ENCODE measurements at places on chromosomes 7 and 10.
A peak's percentile ranks its signal among the peaks of the same experiment; 100 is the strongest.

DNA sequence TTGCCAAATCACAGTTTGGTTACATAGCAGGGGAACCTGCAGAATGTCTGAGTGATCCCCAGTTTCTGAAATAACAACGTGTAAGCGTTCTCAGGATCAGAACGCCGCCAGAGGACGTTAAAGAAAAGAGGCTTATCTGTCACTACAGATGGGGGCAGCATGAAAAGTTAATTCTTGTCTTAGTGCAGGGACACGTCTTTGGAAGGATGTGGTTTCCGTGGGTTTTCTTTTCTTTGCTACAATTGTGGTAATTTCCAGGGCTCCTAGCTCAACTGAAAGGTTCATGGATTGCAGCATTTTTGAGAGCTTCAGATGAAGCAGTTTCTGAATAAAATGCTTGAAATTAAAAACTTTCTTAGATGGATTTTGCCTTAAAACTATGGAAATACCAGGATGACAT, 106.6 kb downstream of the PRKCQ start:
- DNase-seq = no peak
- H3K4me3 ChIP-seq = no peak overlapping the region
- H3K27me3 ChIP-seq = no peaks in the 10 kb centered on the region
- no peaks in the 10 kb centered on the region for H3K36me3 ChIP-seq
- H3K27ac ChIP-seq = no peak overlapping the region

DNA sequence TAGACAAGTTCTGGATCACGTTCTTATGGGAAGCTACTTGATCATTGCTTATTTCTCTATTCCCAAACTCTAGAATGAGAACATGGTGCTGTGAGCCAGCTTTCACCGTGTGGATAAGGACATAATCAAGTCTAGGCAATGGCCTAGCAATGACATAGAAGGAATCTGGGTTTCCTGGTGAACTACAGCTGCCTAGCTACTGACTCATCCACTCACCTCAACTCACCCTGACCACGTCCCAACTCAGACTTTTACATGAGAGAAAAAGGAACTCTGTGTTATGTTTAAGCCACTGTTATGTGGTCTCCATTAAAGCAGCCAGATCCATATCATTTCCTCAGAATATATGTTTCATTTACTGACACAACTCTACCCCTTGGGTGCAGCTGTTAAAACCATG, 18.8 kb upstream of the MET start:
- H3K4me1 ChIP-seq = no peaks in the 10 kb centered on the region
- no peak overlapping the region for H3K4me3 ChIP-seq
- DNase-seq = no peak

DNA sequence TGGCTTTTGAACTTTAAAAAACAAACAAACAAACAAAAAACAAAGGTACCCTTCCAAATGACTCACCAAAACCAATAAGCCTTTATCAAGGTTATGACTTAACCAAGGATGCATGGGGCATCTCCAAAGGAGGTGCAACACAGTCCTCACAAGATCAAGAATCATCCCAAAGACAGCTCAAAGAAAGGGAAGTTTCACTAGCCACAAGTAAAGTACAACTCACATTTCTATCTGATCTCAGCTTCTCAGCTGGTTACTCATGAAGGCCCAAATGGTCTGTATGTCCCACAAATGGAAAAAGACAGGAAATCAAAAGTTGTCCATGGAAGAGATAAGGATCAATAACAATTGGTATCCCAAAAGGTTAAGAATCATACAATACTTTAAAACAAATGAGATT, 6.0 kb upstream of the MKLN1 start:
- H3K36me3 ChIP-seq = peaks cover 14% of the 10 kb centered on the region
- no peak overlapping the region for H3K27ac ChIP-seq
- peaks cover 5% of the 10 kb centered on the region for H3K4me1 ChIP-seq
- peaks cover 2% of the 10 kb centered on the region for H3K27me3 ChIP-seq
- DNase-seq = no peak

GRCh38 chr7:15248514-15248913, 313.3 kb downstream of the AGMO start:
- H3K27ac ChIP-seq = no peak overlapping the region
- DNase-seq = no peak
- H3K4me3 ChIP-seq = no peak overlapping the region
- H3K27me3 ChIP-seq = no peaks in the 10 kb centered on the region
- no peaks in the 10 kb centered on the region for H3K36me3 ChIP-seq
- H3K4me1 ChIP-seq = no peaks in the 10 kb centered on the region

DNA sequence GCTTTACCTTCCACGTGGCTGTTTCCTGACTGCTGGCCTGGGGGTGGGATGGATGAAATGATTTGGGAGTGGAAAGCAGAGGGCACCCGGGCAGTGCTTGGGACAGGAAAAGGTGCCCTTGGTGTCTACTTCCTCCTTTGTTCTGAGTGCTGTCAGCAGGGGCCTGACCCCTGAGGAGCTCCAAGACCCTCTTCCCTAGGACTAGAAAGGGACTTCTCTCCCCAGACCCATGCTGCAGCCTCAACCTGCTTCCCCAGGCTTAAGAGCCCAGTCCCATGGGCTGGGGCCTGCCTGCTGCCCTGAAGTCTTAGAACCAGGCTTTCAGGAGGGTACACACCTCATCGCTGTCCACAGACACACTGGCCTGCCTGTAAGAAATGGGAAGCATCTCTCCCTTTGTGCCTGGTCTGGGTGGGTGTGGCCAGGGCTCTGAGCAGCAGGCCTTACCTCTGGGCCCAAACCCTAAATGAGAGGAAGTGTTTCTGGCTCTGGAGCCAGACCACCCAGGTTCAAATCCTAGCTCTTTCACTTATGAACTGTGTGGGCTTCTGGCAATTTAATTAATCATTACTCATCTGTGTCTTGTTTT, 12.9 kb downstream of the CDH23 start:
- no peak for DNase-seq
- no peak overlapping the region for H3K27ac ChIP-seq
- peaks cover 9% of the 10 kb centered on the region for H3K36me3 ChIP-seq
- H3K27me3 ChIP-seq = no peaks in the 10 kb centered on the region

GRCh38 chr7:23004247-23004520, 9.7 kb downstream of the HYCC1 start:
- H3K27ac ChIP-seq = no peak overlapping the region
- no peaks in the 10 kb centered on the region for H3K36me3 ChIP-seq
- no peaks in the 10 kb centered on the region for H3K27me3 ChIP-seq

- H3K4me1 ChIP-seq = peaks cover 3% of the 10 kb centered on the region
- no peaks in the 10 kb centered on the region for H3K27me3 ChIP-seq
- H3K36me3 ChIP-seq = no peaks in the 10 kb centered on the region
- DNase-seq = no peak
- no peak overlapping the region for H3K27ac ChIP-seq
- H3K4me3 ChIP-seq = no peak overlapping the region
These were observed 173.4 kb upstream of the NRP1 start for GRCh38 chr10:33507662-33508425.

DNA sequence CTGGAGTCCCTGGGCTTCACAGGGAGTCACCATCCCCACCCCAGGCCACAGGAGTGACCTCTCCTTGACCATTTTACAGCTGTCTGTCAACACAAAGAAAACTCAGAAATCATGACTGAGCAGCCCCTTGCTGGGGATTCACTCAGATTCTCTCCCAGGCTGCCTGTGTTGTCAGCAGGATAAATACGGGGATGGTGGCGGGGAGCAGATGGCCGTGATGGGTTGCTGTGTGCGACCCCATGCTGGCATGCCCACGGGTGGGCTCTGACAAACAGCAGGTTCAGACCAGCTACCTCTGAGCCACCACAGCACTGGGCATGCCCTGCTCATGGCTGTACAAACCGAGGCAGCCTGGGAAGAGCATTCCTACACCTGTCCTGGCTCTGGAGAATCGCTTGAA, 136.1 kb downstream of the SLIT1 start:
- no peak overlapping the region for H3K27ac ChIP-seq
- peaks cover 8% of the 10 kb centered on the region for H3K36me3 ChIP-seq
- no peak for DNase-seq

DNA sequence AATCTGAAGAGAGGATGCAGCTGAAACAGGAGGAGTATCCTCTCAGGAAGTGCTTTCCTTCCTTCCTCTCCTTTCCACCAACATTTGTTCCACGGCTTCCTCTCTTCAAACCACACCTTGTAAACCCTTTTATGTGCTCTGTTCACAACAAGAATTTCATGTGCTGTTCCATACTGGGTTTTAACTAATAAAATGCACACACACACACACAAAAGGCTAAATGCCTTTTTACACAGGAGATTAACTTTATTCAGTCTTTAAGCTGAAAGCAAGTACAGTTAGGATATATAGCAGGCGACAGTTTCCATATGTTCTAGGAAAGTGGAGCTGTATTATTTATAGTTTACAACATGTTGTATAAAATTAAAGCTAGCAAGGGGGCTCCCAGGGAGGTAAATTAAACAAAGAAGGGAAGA, 106.7 kb downstream of the REEP3 start:
- H3K4me1 ChIP-seq = peaks cover 36% of the 10 kb centered on the region
- H3K36me3 ChIP-seq = no peaks in the 10 kb centered on the region
- peak overlapping the region; percentile 93 for H3K27ac ChIP-seq

GRCh38 chr10:70820976-70821750, 5.4 kb downstream of the SGPL1 start:
- peaks cover 32% of the 10 kb centered on the region for H3K4me1 ChIP-seq
- peak overlapping the region; percentile 60 for H3K4me3 ChIP-seq
- no peak for DNase-seq
- no peaks in the 10 kb centered on the region for H3K36me3 ChIP-seq

- no peak overlapping the region for H3K27ac ChIP-seq
- no peak for DNase-seq
- H3K36me3 ChIP-seq = no peaks in the 10 kb centered on the region
- H3K4me3 ChIP-seq = no peak overlapping the region
- no peaks in the 10 kb centered on the region for H3K27me3 ChIP-seq
These were observed 25.2 kb downstream of the LOXL4 start for GRCh38 chr10:98242823-98243222.

GRCh38 chr10:106815427-106816043, 349.0 kb downstream of the SORCS1 start:
- DNase-seq = no peak
- H3K27ac ChIP-seq = no peak overlapping the region
- no peak overlapping the region for H3K4me3 ChIP-seq
- no peaks in the 10 kb centered on the region for H3K27me3 ChIP-seq
- peaks cover 4% of the 10 kb centered on the region for H3K4me1 ChIP-seq

DNA sequence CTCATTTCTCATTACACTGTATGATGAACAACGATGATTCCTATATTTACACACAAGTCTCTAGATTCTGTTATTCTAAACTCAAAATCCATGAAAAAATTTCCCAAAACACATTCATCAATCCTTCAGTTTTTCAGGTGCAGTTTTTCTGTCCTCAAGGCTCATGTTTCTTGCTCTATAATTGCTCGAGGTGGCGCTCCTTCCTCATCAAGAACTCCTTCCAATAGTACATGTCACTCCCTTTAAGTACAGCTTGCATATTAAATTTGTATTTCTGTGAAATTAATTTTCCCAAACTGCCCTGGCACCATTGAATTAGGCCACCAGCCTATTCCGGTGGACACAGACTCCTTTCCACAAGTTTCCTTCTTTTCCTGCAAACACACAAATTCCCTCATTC, 188.7 kb upstream of the MINDY3 start:
- H3K27ac ChIP-seq = no peak overlapping the region
- no peaks in the 10 kb centered on the region for H3K36me3 ChIP-seq
- H3K4me3 ChIP-seq = no peak overlapping the region
- no peaks in the 10 kb centered on the region for H3K4me1 ChIP-seq
- no peaks in the 10 kb centered on the region for H3K27me3 ChIP-seq

DNA sequence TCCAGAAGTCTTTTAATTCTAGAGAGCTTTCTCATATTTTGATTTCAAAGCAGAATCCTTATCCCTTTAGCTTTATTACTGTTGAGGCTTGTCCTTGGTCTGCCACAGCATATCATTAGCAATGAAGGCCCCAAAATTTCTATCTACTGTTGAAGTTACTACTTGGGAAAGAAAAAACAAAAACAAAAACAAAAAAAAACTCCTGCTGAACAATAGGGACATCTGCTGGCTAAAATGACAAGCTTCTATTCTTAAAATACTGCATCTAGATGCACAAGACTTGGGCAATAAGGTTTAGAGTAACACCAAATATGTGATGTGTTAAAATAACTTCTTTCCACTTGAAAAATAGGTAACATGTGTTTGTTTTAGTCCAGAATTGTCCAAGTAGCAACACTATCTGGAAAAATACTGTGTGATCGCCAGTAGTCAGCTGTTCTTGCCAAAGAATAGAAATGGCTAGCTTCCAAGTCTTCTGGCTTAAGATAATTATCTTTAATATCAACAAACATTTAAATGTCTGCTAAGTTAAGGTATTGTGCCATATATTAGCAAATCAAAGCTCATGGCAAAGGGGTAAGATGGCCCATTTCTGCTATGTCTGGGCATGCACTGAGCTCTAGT, 3.8 kb upstream of the DMTF1 start:
- H3K36me3 ChIP-seq = no peaks in the 10 kb centered on the region
- no peak overlapping the region for H3K27ac ChIP-seq
- peaks cover 10% of the 10 kb centered on the region for H3K27me3 ChIP-seq
- no peak overlapping the region for H3K4me3 ChIP-seq

DNA sequence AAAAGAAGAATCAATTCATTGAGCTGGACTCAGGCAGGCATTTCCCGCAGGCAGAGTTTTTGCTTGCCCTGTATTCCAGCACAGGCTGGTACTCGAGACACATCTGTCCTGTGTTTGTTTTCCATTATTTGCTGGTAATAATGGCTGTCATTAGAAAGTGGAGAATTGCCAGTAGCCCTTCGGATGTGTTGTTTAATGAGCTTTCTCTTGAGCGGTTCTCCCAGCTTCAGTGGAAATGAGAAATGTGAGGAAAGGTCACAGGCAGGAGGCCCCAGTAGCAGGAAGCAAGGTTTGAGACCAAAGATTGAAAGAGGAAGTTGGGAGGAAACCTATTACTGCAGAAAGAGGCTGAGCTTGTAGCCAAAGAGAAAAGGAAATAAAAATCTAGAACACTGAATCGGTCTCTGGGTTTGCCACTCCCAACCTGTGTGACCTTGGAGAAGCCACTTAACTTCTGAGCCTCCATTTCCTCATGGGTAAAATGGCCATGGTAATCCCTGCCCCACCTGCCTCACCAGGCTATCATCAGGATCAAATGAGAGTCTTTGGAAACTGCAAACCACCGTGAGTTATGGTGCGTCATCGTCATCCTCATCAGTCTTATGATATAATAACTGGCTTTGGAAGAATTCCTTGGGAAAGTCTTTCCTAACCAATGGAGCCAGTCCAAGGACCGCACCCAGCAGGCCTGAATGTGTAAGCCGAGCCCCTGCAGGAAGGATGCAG, 67.7 kb downstream of the TACR2 start:
- H3K4me1 ChIP-seq = peaks cover 27% of the 10 kb centered on the region
- H3K27me3 ChIP-seq = peaks cover 3% of the 10 kb centered on the region
- H3K27ac ChIP-seq = no peak overlapping the region
- H3K4me3 ChIP-seq = no peak overlapping the region
- peaks cover 3% of the 10 kb centered on the region for H3K36me3 ChIP-seq

DNA sequence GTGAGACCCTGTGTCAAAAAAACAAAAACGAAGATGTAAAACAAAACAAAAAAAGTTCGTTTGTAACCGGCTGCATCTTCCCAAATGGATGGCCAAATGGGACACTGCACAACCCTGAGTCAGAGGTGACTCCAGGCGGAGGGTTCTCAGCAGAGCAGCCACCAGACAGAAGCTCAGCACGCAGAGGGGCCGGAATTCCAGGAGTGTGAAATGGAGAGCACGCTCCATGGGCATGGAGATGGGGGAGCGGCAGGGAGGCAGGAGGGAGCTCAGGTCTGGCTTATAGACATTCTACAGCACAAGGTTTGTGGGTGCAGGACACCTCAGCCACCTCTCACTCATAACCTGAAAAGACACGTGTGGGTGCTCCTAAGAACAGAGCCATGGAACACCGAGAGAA, 227.0 kb downstream of the MAD1L1 start:
- no peaks in the 10 kb centered on the region for H3K36me3 ChIP-seq
- H3K4me3 ChIP-seq = peak overlapping the region; percentile 53
- peaks cover 7% of the 10 kb centered on the region for H3K27me3 ChIP-seq
- H3K27ac ChIP-seq = peak overlapping the region; percentile 60
- peaks cover 25% of the 10 kb centered on the region for H3K4me1 ChIP-seq
